ENCODE measurements at places on chromosomes 12 and 14.
A peak's percentile ranks its signal among the peaks of the same experiment; 100 is the strongest.

GRCh38 chr12:1880876-1881275, 37.6 kb downstream of the CACNA2D4 start:
- DNase-seq: no peak

DNA sequence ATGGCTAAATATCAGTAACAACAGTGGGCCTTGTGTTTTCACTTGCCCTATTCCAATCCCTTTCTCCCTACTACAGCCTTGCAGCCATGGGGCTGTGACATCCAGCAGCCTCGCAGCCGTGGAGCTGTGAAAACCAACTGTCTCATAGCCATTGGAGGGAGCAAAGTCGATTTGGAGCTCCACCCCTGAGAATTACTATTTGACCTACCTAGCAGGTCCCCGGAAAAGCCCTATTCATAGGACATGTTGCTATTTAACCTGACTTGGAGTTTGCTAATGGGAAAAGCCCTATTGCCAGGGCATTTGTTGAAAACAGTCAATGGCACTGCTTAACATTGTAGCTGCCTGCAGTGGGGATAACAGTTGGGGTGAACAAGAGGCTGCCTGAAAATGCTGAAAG, 33.3 kb downstream of the ERG28 start:
- DNase-seq: no peak

GRCh38 chr14:100446572-100446971, 123.4 kb downstream of the SLC25A47 start:
- DNase-seq: no peak

GRCh38 chr14:34036319-34036766, 85.5 kb upstream of the EGLN3 start:
- DNase-seq: no peak

DNA sequence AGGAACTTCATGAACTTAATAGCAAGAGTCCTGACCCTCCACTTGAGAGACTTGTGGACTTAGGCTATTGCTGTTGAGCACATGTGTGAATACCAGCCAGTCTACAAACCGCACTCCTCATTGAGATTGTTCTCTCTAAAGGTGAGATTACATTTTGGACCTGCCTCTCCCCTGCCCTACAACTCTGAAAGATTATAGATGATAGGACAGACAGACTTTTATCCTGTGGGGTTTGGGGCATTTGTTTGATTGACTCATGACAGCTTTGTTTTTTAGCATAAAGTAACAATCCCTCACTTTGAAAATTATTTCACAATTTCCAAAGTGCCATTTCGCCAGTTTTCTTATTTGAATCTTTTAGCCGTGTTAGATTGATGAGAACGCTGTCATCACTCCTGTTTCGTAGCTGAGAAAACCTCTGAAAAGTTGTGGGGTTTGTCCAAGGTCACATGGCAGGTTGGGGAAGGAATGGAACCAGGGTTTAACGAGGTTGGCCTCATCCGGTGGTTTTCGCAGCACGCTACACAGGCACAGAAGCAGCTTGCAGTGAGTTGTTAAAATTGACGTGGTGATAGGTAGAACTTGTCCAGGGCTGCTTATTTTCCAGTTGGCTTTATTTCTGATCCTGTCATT, 836 bp downstream of the EVL start:
- DNase-seq: peak; percentile 85

DNA sequence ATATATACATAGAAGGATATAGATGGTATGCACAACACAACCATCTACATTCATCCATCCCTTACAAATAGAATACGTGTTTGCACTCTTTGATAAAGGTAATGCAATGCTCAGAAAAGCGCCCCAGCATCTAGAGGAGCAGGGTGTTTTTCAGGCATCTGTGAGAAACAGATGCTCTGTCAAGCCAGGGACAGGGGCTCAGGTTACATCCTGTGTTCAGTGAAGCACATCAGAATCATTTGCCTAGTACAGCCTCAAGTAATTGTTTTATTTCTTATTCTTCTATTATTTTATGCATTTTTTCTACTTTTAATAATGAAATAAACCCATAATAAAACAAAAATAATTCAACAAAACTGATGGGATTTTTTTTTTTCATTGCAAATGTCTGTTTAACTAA, 50.5 kb upstream of the HIF1A start:
- DNase-seq: no peak

GRCh38 chr14:48378541-48378940, 703.1 kb upstream of the MDGA2 start:
- DNase-seq: no peak

DNA sequence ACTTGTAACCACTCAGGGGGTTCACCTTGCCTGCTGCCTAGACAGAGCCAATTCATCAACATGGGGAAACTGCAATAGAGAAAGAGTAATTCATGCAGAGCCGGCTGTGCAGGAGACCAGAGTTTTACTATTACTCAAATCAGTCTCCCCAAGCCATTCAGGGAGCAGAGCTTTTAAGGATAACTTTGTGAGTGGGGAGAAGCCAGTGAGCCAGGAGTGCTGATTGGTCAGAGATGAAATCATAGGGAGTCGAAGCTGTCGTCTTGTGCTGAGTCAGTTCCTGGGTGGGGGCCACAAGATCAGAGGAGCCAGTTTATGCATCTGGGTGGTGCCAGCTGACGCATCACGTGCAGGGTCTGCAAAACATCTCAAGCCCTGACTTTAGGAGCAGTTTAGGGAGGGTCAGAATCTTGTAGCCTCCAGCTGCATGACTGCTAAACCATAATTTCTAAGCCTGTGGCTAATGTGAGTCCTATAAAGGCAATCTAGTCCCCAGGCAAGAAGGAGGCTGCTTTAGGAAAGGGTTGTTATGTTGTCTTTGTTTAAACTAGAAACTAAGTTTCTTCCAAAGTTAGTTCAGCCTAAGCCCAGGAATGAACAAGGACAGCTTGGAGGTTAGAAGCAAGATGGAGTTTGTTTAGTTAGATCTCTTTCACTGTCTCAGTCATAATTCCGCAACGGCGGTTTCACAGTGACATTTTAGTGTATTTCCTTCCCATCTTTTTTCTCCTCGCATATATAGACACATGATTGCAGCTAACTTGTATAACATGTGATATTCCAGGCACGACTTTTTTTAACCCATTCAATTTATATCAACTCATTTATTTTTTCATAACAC, 68.9 kb upstream of the NCOR2 start:
- peak; percentile 52 for DNase-seq

DNA sequence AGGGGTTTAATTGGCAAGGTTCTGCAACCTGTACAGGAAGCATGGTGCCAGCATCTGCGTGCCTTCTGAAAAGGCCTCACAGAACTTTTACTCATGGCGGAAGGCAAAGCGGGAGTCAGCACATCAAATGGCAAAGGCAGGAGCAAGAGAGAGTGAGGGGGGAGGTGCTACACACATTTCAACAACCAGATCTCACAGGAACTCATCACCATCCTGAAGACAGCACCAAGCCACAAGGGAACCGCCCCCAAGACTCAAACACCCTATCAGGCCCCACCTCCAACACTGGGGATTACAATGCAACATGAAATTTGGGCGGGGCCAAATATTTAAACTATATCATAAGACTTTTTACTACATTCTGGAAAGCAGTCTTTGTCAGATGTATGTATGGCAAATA, 38.0 kb upstream of the FKBP4 start:
- no peak for DNase-seq

DNA sequence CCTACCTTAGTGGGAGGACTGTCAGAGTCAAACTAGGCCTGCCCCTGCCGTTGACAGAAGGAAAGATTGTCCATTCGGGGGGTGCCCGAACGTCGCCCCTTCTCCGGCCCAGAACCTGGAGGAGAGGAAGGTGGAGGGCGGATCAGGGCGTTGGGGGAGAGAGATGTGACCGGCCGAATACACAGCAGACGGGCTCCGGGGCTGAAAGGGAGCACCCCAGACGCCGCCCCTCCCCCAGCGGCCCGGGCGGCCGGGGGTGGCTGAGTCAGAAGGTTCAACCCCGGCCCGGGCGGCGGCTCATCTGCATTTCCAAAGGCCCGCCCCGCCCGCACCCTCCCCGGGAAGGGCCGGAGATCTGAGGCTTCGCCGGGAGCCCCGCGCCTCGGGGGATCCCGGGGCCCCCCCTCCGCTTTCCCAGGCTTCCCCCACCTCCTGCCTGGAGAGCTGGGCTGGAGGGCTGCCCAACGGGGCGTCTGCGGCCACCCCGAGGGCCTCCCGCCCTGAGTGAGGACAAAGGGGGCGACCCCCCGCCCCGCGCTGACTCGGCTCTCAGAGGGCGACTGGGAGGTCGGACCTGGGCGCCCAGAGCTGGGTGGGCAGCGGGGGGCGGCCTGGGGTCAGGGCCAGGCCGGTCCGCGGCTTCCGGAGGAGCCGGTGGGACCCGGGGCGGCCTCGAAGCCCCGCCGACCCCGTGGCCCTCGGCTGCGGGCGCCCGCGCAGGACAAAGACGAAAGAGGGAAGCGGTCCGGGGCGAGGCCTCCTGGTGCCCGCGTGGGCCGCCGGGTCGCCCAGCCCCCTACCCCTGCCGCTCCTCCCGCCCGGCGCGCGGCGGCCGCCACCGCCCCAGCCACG, 3.7 kb upstream of the SETD1B start:
- no peak for DNase-seq

DNA sequence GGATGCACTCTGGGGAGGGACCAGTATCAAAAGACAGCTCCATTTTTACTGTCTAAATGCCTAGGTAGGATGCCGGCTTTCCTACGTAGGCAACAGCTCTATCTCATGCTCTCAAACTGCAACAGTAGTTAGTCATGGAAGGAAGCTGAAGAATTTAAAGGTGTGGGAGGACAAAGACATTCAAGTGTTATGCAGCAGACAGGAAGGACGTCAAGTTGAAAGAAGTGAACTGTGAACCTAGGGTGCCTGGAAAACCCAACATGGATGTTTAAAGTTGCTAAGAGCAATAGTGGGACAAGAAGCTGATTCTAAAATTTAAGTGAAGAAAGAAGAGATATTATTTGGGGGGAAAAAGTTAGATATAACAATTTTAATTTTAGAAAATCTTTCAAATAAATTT, 5.9 kb downstream of the SEC23A start:
- DNase-seq: peak; percentile 43

- no peak for DNase-seq
Measured at GRCh38 chr12:20201733-20202132, 166.6 kb upstream of the PDE3A start.

Measured in naive thymus-derived CD4-positive, alpha-beta T cell (primary cell).